ENCODE measurements at places on chromosomes 7 and 10. TPM values are rescaled to one million over a fixed set of nuclear protein-coding genes. Genes with fewer than 3 reads are reported as not detected.

Gene OPN1SW
- total RNA-seq: not detected

DNA sequence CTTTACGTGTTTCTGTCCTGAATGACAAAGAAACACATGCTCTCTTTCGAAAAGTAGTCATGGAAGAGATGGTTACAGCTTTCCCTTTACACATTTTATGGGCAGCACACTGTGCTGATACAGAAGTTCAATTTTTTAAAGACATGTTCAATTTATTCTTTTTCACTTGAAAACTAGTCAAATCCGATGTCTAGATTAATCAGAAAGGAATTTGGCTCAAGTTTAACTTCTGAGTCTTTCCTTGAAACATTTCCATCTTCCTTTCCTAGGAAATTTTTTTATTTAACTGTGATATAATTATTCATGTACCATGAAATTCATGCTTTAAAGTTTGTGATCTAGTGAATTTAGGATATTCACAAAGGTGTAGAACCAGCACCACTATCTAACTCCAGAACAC lies 360.1 kb downstream of the TNS3 start:
- H3K4me1 ChIP-seq: peaks cover 10% of the 10 kb centered on the region
- no peak overlapping the region for H3K27ac ChIP-seq
- H3K27me3 ChIP-seq: no peaks in the 10 kb centered on the region
- no peak overlapping the region for H3K4me3 ChIP-seq
- H3K36me3 ChIP-seq: no peaks in the 10 kb centered on the region
- DNase-seq: no peak

- H3K4me1 ChIP-seq: peaks cover 7% of the 10 kb centered on the region
- H3K36me3 ChIP-seq: no peaks in the 10 kb centered on the region
- H3K27me3 ChIP-seq: no peaks in the 10 kb centered on the region
Observed at GRCh38 chr10:22978918-22979317, 51.1 kb downstream of the ARMC3 start.

- H3K27ac ChIP-seq: no peak overlapping the region
- peaks cover 31% of the 10 kb centered on the region for H3K4me1 ChIP-seq
- no peaks in the 10 kb centered on the region for H3K36me3 ChIP-seq
- no peak overlapping the region for H3K4me3 ChIP-seq
- no peaks in the 10 kb centered on the region for H3K27me3 ChIP-seq
- no peak for DNase-seq
Observed at GRCh38 chr10:60372436-60372835, 17.2 kb downstream of the ANK3 start.
